Chondrocyte (in vitro differentiated cells): ENCODE measurements at places on chromosomes 2 and 18.

GRCh38 chr2:70887550-70888246, 48.0 kb upstream of the ATP6V1B1 start:
- no peak for DNase-seq

DNA sequence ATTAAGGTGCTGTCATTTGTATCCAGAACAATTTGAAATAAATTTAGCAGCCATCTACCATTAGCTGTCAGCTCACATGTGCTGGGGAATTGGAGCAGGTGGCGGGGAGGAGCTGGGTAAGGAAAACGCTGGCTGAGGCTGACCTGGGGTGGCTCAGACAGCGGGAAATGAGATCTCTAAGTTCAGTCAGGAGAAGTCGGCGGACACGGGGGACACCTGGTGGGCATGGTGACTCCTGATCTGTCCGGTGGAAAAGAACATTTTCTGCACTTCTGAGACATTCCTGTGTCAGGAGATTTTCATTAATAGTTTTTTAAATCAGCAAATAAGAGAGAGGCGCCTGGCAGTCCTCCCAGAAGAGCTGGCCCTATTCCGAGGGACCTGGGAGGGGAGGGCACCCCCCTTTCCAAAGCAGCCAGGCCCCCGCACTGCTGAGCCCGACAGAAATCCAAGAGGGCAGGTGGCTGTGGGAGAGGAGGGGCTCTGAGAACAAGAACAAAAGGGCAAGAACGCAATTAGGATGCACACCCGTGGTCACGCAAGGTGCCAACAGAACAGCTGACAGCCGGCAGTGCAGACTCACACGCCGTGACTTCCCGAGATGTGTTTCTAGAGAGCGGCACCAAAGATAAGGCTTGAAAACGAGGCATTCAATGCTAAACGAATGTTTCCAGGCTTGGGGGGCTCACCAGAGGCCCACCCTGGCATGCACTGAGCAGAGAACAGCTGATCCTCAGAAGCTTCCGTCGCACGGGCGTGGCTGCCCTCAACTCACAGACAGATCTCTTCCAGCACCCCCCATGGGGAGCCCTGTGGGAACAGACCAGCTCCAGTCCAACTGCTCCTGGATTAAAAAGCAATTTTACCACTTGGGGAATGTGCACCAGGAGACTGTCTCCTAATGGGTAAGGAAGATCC, 26.4 kb downstream of the SLC66A2 start:
- peak; percentile 62 for DNase-seq

DNA sequence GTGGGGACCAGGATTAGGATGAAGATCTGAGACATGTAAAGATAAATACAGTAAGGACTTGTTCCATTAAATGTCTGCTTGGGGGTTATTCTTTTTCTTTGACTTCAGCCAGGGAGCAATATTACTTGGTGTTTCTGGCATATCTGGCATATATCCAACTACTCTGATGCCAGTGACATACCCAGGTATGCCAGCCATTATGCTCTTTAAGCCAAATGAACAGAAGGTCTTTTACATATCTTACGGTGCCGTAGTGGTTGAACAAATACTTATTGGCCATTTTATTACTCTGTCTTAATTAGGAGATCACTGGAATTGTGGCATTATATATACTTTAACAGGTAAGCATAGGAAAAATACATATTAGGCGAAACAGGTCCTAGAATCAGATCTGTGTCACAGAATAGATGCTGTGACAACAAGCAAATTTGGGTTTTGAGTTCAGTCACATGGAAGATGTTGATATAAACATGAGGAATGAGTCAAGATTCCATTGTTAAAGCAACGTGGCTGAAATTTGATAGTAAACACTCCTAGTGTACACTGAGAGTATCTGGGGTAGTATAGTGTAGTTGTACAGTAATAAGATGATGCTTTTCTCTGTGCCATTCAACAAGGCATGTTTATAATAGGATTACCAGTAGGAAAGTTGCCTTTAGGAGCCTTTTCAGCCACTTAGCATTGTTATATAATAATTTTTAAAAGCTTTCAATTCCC, 62.6 kb downstream of the KCTD18 start:
- no peak for DNase-seq

DNA sequence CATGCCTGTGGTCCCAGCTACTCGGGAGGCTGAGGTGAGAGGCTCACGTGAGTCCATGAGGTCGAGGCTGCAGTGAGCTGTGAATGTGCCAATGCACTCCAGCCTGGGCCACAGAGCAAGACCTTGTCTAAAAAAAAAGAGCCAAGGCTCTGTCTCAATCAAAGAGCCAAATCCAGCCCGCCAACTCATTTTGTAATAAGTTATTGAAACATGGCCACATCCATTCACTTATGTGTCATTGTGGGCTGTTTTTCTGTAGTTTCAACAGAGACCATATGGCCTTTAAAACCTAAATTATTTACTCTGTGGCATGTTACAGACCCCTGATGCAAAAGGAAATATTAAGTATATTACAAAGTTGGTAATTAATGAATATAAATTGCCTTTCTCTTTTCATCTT, 60.8 kb downstream of the GPR39 start:
- DNase-seq: no peak

DNA sequence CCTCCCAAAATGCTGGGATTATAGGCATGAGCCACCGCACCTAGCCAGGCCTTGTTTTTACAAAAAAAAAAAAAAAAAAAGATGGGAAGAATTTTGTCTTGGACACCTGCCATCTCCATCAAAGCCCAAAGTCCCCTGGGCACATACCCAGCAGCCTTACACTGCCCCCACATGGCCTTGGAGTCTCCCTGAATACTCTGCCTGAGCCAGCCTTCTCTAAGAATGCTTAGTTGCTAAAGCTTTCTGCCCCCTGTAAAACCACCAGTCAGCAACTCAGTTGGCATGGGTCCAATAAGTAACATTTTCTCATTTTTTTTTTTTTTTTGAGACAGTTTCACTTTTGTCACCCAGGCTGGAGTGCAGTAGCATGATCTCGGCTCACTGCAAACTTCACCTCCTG, 40.6 kb downstream of the SPC25 start:
- no peak for DNase-seq

DNA sequence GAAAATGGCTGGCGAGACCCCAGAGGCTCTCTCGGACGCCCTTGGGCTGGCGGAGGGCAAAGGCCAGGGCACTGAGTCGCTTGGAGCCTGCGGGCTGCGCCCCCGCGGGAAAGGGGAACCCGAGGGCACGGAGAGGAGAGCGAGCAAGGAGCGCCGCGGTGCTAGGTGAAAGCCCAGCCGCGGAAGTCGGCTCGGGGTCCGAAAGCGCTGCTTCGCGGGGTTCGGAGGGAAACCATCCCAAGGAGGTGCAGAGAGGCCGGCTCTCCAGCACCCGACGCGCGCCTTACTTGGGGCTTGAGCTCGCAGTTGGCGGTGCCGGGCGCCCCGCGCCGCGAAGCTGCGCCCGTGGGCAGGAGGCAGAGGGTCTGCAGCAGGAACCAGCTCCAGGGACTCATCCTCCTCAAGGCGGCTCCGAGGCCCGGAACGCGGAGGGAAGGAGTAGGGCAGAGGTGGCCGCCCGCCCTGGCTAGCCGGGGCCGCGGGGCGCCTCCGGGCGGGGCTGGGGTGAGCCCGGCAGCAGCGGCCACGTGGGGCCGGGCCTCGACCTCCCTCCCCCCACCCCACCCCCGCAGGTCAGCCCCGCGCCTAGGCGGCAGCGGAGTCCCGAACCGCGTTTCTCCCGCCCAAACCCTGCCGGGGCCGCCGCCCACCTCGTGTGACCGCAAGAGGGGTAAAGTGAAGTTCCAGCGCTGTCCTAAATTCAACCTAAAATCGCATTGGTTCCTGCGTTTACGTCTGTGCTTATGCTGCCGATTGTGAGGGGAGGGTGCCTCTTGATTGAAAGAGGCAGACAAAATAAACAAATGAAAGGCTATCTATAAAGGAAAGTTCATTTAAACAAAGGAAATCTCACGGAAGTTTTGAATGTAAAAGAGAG, at the start of gene TRABD2A:
Gene TRABD2A (minus strand): TSS at position 440 of the 877 bp plus-strand sequence. CDS start 45 bp downstream, at position 395.
- DNase-seq: peak; percentile 82

GRCh38 chr18:76875390-76876325, 53.3 kb downstream of the ZNF236 start:
- DNase-seq: no peak

DNA sequence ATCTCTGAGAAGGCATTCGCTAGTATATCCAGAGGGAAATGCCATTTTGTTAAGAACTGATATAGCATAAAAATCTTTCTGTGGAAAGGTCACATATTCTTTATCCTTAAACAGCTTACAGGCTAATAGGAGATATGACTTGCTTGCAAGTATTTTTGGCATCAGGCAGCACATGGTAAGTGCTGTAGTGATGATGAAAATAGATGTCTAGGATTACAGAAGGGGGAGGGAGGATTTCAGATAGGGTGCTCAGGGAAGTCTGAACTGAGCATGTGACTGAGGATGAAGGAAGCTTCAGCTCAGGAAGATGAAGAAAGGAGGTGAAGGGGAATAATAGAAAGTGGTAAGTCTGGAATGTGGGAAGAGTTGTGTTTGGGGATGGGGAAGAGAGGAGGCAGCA, 158.5 kb upstream of the NOSTRIN start:
- no peak for DNase-seq

DNA sequence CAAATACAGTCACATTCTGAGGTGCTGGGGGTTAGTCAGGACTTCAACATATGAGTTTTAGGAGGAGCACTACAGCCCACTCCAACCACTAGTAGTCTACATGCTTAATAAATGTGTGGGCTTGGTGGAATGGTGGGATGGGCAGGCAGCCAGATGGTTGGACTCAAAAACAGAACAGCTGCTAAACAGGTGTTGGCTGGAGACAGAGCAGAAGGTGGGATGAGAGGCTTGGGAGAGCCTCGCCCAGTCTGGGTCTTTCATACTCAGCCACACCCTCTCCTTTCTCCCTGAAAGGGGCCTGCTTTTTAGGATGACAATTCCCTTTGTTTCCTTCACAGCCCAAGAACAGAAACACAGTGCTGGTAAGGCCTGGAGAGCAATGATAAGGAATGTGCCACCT, 143.9 kb upstream of the KLHL29 start:
- no peak for DNase-seq

DNA sequence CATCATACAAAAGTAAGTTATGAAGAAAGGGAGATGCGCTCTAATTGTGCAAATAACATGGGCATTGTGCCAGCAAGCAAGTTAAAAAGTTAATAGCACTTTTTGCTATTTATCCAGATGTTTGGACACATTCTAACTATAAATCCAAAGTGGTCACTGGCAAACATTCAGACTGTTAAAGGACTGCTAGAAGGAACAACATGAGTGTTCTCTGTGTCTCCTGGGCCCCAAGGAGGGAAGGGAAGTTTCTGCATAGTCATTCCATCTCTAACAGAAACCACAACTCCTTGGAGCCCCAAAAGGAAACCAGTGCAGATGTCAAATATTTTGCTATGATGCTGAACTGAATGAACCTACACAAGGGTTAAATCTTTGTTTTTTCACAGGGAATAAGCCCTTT, 213.3 kb upstream of the HNRNPA3 start:
- DNase-seq: no peak

DNA sequence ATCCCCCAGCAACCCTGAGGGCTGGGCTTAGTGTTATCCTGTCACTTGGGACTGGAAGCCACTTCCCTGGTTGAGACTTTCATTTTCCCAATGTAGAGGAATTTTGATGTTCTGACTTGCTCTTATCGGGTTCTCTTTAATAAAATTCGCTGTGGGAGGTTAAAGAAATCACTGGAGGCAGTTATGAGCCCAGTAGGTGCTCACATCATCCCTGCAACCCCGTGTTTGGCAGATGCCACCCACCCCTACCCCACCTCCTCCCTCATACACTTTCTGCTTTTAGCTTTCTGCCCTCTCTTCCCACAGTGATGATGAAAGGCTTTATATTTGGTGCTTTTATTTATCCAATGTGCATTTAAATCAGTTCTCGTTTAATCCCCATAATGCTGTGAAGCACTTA, 106.6 kb downstream of the MAPK4 start:
- no peak for DNase-seq

DNA sequence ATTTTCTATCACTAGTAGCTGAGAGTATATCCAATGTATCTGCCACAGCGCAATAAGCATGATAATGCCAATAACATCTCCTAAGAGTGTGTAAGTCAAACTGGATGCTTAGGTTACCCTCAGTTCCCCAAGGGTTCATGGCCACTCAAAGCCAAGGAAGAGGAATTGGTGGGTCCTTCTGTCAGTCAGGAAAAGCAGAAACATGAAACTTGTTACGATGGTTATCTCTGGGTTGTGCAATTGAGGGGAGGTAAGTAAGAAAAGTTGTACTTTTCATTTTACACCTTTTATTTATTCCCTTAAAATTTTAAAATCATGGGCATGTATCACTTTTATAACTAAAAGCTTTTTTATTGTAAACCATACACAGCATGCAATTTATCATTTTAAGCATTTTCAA, 10.1 kb upstream of the GAD1 start:
- DNase-seq: no peak

DNA sequence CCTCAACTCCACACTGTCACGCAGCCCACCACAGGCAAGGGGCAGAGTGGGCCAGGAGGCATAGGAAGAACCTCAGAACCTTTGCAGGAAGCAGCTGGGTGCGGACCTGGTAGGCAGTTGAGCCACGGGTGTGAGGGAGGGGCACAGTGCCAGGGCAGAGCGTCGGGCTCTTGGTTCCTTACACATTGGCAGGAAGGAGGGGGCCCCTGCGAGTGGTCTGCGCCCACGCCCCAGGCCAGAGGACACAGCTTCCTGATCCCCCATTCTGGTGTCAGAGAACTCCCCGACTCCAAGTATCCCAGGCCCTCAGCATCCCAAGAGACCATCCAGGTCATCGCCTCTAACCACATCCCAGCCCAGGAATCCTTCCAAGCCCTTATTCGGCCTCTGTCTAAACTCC, 61.5 kb downstream of the TNS1 start:
- no peak for DNase-seq

- DNase-seq: no peak
Observed at GRCh38 chr2:122255924-122256323, 500.5 kb downstream of the TSN start.

- DNase-seq: no peak
Observed at GRCh38 chr2:26914659-26915310, 55.7 kb upstream of the MAPRE3 start.

DNA sequence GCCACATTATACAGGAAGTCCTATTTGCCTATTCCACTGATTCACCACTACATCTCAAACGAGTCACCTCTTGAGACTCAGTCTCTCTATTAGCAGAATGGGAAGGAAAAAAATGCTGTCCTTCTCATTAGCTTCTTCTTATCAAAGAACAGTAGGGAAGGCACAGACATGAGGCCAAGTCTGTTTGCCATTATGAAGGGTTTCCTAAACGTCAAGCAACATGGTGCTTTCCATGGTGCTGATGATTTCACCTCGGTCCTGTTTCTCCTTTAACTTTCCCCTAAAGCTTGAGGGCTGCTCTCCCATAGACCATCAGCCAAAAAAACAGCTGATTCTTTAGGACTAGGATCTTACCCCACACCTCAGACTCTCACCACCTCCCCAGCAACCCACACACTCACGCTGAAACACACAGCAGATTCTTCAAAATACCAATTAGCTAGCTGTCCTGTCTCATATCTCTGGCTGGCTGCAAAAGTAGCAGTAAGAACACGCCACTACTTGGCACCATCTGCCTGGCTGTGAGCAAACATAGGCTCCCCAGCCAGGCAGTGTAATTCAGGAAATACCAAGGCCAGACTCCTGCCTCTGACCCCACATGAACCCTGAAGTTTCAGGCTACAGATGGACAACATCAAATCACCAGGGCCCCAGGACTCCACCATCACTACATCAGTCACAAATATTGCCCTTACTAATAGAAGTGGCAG, 30.5 kb downstream of the GALNT14 start:
- no peak for DNase-seq
